ENCODE measurements at places on chromosomes 13 and 19.

DNA sequence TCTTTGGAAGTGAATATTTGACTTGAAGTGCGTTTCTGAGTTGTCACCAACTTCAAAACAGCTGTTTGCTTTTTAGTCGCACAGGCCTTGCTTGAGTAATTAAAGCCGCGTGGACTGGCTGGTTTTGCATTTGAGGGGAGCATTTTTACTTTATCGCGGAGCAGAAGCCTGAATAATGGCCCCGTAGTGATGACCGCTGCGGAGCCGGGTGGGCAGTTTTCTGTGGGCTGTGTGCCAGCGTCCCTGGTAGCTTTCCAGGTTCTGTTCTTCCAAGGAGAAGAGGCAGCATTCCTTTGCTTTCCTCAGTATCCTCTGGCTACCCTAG lies 1.1 kb downstream of the NAA16 start:
- no peak for DNase-seq

GRCh38 chr19:1582201-1582600 lies 10.5 kb downstream of the MBD3 start:
- no peak for DNase-seq

DNA sequence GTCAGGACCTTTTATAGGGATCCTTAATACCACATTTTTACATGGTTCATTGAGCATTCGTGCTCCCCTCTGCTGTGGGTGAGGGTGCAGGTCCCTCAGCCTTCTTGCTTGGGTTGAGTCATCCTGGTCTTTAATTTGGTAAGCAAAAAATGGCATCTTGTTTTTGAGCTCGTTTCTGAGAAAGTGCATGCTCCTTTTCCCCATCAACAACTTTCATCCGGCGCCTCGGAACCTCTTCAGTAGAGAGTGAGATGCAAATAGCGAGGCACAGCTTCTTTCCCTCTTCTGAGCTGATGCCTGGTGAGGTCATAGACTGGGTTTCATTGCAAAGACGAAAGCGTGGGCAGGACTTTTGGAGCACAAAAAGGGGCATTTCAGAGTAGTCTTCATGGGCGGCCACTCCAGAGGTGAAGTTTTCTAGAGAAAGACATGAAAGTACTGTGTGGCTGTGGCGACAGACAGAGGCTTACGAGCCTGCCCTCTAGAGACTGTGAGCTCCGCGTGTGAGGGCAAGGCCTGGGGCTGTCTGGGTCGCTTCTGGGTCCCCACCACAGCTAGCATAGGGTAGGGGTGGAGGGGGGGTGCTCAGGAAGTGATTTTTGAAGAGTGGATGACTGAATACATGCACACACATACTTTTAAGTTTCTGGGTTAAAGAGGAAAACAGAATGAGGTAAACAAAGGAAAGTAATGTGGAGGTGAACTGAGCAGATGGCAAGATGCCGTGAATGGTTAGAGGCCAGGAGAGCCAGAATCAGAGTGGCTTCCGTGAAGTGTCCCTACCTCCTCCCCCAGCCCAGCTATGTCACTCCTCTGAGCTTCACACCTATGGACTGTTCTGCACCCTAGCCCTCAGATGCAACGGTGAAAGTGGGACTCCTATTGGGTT lies 44.3 kb downstream of the BBC3 start:
- DNase-seq: no peak

- DNase-seq: no peak
Measured at GRCh38 chr13:61253105-61253877, 162.4 kb downstream of the PCDH20 start.

DNA sequence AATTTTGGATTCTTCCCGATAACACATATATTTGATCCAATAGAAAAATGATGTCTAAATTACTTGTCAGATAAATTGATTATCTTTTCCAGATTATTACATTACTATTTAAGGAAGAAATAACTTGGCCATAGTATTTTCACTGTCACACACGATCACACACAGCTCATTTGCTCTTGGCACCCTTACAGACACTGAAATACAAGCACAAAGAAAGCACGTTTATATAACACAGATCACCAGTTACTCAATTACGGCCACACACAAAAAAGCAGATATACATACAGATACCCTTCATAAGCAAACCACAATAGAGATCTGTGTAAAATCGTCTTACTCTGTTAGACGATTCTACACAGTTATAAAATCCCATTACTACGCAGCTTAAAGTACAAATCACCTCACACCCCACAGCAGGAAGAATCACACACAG lies 716 bp upstream of the ZNF420 start:
- no peak for DNase-seq

DNA sequence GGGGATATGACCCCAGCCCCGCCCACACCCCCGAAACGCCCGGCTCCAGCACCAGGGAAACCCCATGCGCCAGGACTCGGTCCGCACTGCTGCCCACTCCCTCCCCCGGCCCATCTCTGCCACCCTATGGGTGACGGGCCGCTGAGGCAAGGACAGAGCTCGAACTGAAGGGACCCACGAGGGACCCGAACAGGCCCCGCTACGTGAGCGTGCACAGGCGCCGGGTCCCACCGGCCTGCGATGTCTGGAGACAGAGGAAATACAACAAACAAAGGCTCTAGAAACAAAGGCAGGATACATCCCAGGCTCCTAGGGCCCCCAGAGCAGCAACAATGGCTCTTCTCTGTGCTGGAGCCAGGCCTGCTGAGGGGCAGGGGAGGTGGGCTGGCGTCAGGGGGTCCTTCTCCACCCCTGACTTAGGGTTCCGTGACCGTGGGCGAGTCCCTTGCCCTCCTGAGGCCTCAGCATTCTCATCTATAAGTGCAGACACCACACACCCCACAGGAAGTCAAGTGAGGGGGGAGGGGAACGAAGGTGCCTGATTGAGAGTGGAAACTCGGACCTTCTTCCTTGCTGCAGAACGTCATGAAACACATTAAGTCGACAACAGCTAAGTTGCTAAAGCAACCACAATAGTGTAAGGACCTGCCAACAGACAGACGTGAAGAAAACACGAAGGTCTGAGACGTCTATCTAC lies 3.1 kb downstream of the ABHD17A start:
- DNase-seq: no peak

DNA sequence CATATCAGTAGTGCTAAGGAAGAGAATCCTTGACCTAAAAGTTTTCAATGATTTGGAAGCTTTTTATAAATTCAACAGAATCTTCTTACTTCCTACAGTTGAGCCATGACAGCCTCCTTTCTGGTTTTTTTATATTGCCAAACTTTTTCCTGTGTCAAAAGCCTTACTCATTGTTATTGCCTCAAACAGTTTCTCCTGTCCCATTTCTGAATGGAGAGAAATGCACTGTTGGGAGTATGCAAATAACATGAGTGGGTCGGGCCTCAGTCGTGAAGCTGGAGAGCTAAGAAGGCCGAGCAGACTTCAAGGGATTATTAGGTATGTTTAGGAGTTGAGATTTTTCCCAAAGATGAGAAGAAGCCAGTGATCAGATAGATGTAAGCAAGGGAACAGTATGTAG lies 766.4 kb upstream of the KLHL1 start:
- DNase-seq: no peak

DNA sequence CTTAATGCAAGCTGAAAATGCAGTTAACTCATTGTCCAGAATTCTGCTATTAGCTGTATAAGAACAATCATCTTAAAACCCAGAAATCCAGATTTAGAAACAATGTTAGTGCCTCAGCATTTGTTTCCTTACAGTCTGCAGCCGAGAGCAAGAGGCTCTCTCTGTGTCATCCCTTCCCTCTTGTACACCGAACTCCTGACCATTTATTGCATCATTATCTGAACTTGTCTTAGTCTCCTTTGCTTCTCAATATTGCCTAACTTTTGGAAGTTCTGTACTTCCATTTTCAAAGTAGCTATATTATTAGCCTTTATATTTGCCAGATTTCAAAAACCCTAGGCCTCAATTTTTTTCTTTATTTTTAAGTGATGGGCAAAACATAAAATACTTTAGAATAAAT lies 27.1 kb downstream of the RNASEH2B start:
- no peak for DNase-seq

DNA sequence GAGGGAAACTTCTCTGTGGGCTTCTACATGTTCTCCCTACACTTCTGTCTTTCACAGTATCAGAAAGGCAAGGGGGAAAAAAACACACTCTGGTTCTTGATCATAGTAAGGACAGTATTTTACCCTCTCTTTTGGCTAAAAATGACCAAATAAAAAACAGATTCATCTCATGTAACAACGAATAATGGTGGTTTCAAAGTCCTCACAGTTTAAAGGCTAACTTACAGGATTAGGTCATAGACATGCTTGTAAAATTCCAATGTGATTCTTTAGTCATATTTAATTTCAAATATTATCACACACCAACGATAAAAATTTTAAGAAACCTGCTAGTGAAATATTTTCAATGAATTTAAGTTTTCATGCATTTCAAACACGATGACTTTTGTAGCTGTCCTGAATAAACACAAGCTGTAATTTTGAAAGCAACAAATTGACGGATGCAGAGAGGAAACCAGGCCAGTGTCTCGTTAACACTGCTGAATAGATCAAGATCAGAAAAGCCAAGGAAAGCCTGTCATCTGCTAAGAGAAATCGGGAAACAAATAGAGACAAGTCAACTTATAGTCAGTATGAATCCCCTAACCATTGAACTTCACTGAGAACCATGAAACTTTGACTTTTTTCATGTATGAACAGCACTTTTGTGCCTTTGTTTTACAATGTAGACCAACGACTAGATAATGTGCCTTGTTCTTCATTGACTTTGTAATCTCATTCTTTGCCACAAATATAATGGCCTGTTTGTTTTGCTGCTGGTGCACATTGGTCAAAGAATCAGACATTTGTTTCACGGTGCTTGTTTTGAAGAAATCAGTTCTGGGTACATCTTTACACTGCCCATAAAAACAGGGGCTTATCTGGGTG lies 22.0 kb downstream of the MBNL2 start:
- no peak for DNase-seq

GRCh38 chr19:37251308-37252229 lies 33.6 kb downstream of the ZNF383 start:
- DNase-seq: peak; percentile 94

DNA sequence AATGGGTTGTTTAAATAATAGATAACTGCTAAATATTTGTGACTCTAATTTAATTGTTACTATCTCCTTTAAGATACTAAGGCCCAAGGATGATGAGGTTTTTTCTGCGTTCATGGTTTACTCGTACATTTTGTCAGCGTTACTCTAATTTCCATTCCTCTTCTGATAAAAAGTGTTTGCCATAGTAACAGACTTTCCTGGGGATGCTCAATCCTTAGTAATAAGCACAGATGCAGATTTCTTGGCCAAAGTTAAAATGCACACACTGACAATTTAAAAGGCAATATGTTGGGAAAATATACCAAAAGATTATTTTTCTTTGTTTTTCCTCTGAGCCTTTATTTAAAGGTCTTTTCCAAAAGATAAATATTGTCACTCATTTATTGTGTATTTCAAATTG lies 149.6 kb downstream of the IRS2 start:
- DNase-seq: no peak

- no peak for DNase-seq
Measured at GRCh38 chr13:41457589-41458186, 338 bp downstream of the RGCC start.

DNA sequence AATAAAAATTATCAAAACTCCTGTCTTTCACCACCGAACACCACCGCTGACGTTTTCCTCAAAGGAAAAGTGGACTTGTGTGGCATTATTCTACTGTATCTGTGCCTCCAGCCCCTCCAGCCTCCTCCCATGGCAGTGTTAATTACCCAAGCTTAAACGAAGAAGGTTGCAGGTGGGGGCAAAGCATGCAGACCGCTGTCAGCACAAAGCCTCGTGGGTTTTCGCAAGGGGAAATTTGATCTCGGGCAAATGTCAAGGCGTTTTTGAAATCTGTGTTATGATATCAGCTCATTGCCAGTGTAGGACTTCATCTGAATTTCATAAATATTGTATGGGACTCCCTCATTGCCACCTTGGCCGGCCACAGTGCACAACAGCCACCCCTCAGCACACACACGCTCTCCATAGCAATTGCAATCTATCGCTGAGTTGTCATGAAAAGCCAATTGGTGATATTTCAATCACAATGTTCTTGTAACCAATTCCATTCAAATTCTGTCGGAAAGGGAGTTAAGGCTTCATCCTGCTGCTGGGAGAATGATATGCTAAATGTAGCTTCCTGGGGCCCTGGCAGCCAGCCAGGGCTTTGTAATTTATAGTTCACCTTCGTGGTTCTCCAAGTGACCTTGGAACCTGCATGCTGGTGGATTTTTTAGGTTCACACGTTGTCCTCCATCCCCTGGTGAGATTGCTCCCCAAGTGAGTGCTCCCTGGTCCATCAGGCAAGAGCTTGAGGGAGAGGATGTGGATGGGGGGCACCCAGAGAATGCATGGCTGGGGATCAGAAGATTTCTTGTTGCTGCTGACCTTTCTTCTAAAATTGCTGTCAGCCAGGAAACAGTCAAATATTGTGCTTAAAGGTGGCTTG lies 16.6 kb downstream of the CHST8 start:
- no peak for DNase-seq

GRCh38 chr13:54226876-54227275 lies 1198.3 kb downstream of the OLFM4 start:
- no peak for DNase-seq

GRCh38 chr13:21137696-21138095 lies 38.7 kb downstream of the SKA3 start:
- no peak for DNase-seq

DNA sequence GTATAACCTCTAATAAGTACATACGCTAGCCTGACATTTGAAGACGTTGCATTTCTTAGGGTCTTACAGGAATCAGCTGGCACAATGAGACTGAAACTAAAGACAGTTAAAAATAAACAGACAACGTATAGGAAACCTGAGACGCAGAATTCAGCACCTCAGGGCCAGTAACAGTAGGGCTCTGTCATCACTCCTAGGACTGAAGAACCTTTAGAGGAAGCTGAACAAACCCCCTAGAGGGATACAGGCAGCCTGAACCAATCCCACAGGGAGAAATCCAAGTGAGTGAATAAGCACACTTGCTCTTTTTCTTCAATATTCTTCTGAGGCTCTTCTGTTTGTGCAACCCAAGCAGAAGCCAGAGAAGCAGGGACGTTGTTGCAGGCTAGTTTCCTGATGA lies 53.9 kb upstream of the KLHL1 start:
- DNase-seq: no peak

DNA sequence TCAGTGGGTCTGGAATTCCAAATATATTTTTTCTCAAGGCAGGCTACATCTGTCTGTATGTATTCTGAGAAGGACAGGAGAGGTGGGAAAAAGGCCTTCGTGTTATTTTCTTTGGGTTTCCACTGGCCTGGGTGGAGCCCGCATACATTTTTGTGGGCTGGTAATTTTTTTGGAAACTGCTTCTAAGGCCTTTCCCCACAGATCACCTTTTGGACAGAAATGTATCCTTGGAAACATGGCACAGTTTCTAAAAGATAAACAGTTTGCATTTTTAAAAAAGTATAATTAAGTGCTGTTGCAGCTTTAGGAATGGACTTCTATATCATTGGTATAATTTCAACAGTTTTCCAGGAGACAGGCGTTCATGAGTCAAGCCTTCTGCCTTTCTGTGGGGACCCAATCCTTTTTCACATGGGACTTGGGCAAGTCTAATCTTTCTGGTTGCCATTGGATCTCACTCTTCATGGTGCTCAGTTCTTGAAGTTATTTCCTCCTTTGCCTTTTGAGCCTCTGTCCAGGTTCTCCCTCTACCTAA lies 8.9 kb downstream of the RFX2 start:
- no peak for DNase-seq

- no peak for DNase-seq
Measured at GRCh38 chr13:62433660-62434059, 1018.0 kb upstream of the PCDH20 start.

All from bone marrow (tissue), 2 donors.